ENCODE measurements at places on chromosomes 5 and 9.

DNA sequence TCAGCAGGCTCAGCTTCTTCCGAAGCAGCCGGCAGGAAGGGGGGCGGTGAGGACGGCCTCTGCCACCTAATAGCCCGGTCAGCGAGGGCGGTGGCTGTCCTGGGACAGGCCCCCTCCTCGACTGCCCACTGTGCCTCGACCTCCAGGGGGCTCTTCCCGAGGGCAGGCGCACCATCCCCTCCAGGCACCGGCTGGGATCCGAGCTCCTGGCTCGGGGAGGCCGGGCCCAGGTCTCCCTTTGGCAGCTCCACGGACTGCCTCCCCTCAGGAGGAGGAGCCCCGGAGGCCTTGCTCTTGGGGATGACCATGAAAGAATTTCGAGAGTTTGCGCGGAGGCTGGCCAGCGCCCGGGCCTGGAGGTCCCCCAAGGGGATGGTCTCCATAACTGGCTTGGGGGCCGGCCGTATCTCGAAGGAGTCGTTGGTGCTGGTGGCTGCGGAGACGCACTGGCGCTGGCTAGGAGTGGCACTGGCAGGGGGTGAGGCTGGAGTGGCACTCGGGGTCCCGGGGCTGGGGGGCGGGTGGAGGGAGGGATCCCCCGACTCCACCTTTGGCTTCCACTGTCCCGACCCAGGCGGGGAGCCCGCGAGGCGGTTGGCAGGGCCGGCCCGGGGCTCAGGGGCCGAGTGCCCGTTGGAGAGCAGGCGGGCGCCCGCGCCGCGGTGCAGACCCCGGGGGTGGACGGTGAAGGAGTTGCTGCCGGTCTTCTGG lies 975 bp downstream of the TPRN start:
- no peak for DNase-seq

GRCh38 chr5:96292582-96293247 lies 140.3 kb downstream of the PCSK1 start:
- DNase-seq: no peak

DNA sequence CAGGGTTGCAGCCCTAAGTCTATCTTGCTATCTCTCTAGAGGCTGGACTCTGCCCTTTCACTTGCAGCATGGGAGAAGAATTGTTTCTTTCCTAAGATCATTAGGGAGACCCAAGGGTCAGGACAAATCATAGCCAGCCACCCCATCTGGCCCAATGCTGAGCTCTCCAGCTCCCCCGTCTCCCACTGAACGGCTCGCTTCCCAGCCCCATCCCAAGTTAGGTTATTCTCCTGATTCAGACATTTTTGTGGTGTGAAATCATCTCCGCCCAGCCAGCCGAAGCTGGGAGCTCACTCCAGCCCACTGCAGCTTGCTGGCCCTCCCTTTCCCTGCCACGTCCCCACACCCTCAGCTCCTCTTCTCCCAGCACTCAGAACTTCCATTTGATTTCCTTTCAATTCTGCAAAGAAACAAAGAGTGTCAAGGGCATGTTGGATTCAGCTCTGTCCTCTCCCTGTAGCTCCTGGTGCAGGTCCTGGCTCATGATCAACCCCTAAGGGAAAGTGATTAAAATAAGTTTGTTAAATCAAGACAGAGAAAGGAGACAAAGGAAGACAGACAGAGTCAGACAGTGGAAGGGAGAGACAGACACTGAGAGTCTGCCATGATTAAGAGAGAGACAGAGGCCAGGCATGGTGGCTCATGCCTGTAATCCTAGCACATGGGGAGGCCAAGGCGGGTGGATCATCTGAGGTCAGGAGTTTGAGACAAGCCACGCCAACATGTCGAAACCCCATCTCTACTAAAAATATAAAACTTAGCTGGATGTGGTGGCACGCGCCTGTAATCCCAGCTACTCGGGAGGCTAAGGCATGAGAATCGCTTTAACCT lies 12.6 kb upstream of the SPARC start:
- DNase-seq: no peak

DNA sequence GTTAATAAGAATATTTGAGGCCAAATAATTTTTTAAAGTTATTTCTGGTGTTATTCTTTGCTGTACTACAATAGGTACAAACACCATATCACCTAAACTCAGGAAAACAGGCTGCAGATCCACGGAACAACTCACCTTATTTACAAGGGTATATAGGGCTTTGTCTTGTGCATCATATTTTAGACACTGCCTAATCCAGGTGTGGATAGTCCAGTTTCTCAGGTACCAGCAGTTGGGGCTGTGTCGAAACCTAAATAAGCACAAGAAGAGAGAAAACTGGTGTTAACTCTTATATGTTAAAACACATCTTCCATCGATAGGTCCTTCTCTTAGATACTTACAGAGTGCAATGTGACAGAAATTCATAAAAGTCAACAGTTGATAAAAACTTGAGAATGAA lies 82.2 kb downstream of the MRPS27 start:
- no peak for DNase-seq

GRCh38 chr9:136712690-136713544 lies 545 bp downstream of the DIPK1B start:
- DNase-seq: no peak

GRCh38 chr5:179791881-179792611 lies 1.7 kb upstream of the LTC4S start:
- no peak for DNase-seq
